ENCODE measurements at places on chromosomes 6 and 20.

DNA sequence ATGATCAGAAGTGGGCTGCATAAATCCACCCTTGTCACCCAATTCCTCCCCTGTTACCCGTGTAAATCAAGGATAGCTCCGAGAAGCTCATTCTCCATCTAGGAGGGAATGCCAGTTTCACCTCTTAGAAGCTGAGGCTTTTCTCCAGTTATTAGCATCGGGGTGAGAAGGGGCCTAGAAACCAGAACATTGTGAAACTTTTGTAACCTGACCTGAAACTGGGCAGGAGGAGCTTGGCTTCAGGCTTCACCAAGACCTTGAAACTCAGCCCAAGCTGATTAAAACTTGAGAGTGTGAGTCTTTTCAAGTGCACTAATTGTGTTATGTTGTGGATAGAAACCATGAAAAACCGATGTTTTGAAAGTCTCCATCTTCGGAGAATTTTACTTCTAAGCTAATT is 103.1 kb downstream of the BMP2 start:
- no peak for DNase-seq

DNA sequence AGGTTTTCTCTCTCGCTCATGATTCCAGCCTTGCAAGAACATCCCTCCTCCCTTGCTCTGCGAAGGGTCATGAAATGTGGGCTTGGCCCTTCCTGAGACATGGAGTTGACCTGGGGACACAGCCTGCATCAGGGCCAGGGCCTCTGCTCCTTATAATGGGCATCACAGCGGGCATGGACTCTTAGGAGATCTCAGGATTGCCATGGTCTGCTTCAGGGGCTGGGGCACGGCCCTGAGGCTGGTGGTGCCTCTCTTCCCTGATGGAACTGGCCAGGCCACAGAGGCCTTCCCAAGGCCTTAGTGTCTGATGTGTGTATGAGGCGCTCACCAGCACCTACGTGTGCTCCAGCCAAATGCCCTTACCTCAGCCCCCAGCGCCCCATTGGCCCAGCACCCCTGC is 23.9 kb downstream of the ENTPD6 start:
- DNase-seq: no peak

- DNase-seq: no peak
Measured at GRCh38 chr6:23339268-23339667, 769.9 kb downstream of the HDGFL1 start.

GRCh38 chr20:47389867-47390347 is 33.4 kb upstream of the ZMYND8 start:
- no peak for DNase-seq

DNA sequence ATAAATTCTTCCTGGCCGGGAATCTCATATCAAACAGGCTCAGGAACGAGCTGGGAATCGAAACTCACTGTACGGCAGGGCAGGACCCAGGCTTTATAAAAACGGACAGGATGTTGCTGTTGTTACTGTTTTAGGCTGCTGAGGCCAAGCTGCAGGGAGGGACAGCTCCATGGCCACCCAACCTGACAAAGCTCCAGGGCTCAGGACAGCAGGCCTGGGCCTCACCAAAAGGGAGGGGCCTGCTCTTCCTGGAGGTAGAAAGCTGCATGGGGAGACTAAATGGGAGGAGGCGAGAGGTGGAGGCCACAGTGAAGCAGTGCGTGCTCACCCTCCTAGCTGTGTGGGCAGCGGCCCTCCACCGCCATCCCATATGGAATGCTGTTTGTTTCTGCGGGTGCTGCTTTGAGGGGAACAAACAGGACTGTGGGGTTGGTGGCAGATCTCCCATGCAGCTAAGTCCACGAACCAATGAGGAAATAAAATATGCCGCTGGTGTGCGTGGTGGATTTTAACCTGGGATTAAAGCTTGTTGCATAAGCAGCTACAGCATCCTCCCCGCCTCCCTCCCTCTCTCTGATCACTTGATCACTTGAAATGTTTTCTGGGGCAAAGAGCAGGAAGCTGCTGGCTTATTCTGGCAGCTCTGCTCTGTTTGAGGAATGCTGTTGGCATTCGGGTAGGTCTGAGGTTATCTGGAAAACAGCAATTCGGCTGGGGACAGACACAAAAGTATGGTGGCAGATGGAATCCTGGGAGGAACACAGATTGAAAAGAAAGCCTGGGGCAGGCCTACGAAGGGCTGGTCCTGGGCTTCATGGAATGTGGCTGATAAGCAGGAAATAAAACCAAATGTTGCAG is 2.4 kb upstream of the ZMYND8 start:
- DNase-seq: no peak

- no peak for DNase-seq
Measured at GRCh38 chr6:163438940-163439335, 24.4 kb downstream of the QKI start.
